ENCODE measurements at places on chromosomes 11 and 22.

DNA sequence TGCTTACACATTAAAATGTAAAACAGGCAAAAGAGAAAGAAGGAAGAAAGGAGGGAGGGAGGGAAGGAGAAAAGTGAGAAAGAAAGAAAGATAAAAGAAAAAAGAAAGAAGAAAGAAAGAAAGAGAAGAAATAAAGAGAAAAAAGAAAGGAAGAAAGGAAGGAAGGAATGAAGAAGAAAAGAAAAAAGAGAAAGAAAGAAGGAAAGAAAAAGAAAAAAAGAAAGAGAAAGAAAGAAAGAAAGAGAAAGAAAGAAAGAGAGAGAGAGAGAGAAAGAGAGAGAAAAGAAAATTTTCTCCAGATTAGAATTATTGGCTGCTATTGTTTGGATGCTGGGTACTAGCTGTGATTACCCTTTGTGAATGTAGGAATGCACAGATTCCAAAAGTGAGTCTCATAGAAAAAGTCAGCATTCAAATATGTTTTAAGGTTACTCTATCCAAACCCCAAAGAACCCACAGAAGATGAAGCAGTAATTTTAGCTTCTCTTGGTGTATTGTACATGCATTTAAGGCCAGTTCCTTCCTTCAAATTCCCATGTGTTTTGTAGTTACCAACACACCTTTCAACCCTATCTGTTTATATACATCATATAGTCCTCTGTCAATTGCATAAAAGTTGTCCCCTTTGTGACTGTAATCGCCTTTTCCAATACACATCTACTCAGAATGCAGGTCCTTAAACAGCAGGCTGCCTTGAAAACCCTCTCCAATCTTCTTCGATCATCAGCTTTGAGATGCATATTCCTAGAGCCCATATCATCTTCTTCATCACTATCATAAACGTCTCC, 789 bp upstream of the FAM111A start:
- no peak for DNase-seq

- no peak for DNase-seq
Measured at GRCh38 chr11:31800398-31801265, 10.5 kb downstream of the PAX6 start.

DNA sequence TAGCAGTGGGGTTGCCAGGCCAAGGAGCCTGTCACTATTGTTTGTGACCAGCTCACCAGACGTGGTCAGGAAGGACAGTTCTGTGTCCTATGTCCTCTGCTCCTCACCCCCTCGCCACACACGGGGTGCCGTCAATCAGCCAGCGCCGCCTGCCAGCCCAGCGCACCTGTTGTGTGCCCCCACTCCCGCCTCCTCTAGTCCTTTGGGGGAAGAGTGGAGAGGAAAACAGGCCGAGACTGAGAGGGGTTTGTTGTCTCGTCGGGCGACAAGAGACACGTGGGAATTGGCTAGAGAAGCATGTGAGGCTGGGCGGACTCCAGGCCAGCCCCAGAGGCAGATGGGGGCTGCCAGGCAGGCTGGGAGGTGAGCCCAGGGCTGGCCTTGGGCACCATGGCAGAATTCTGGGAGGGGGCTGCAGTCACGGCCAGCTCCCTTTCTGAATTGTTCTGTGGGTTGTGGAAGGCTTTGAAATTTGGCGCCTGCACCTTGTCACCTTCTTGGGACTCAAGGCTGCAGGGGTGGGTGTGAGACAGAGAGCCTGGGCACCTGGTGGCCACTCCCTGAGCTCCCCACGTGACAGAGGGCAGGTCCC, 3.1 kb upstream of the KCNQ1OT1 start:
- no peak for DNase-seq

DNA sequence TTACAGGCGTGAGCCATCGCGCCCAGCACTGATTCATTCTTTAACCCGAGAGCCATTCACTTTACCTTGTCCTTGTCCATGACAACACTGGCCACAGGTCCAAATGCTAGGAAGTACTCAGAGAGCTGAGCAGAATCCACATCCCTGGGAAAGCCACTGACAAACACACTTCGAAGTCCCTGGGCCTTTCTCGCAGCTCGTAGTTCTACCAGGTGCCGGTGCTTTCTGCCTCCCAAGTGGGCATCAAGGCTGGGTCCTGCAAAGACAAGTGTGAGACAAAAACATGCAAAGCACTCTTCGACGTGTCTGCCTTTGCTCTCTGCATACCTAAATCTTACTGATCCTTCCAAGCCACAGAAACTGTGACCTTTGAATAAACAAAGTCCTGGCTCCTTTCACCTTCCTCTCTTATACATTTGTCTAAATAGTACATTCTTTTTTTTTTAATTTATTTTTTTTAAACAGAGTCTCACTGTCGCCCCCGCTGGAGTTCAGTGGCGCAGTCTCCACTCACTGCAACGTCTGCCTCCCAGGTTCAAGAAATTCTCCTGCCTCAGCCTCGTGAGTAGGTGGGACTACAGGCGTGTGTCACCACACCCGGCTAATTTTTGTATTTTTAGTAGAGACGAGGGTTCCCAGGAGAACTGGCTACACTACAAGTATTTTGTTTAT, 2.2 kb downstream of the TUT1 start:
- DNase-seq: peak; percentile 60

GRCh38 chr22:46069521-46070214, 80.7 kb upstream of the PPARA start:
- DNase-seq: peak; percentile 73

DNA sequence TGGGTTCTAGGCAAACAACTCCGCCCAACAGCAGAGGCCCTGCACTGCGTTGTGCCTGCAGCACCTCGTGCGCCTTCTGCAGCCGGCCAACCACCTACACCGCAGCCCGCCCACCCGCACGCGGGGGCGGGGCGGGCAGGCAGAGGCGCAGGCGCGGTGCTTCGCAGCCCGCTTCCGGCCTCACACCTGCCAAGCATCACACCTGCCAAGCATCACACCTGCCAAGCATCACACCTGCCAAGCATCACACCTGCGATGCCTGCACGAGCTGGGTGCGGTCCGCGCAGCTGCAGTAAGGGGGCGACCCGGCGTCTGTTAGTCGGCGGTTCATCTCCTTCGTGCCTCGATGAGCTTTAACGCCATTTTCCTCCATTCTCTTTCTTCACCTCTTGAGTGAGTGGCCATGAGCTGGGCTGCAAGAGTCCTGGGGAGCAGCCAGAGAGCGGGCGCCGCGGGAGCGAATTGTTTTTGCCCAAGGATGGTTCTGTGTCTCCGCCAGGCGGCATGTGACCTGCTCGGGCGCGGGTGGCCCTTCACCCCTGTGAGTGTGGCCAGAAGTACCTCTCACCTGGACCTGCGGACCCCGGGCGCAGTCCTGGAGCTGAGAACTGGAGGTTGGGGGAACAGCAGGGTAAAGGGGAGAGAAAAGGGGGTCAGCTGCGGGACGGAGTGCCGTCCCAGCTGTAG, at the start of gene LDHAL6A:
LDHAL6A (plus strand) TSS at position 171 of the 687 bp plus-strand sequence. CDS start 825 bp downstream, outside the sequence.
- DNase-seq: peak; percentile 6

DNA sequence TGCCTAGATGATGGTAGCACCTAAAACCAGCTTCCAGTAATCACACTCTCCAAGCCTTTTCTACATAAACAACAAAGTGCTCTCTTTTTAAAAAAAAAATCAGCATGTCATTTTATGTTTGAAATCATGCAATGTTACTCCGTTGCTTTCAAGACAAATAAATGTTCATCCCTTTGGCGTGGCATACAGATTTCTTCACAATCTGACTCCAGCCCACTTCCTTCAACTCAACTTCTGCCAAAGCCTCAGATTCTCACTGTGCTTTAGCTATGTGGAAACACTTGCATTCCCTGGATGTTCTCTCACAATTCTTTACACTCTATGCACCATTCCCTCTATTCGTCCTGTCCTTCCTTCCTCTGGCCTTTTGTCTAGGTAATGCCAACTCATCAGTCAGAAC, 206.3 kb upstream of the BLID start:
- DNase-seq: no peak

DNA sequence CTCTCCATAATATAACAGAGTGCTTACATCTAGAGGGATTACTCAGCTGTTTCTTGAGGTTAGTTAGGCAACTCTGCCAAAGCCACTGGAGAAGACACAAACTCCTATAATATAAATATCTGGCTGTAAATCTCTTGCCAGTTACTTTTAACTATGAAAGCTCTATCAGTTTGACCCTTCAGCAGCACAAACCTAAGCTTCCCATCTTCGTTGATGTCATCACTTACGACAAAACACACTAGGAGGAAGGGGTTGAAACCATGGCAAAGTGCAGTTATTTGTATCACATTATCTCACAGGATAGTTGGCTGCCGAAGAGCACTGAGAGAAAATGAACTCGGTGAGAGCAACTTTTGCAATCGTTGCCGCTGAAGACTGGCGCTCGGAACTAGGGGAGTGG, 922.1 kb downstream of the OPCML start:
- no peak for DNase-seq

DNA sequence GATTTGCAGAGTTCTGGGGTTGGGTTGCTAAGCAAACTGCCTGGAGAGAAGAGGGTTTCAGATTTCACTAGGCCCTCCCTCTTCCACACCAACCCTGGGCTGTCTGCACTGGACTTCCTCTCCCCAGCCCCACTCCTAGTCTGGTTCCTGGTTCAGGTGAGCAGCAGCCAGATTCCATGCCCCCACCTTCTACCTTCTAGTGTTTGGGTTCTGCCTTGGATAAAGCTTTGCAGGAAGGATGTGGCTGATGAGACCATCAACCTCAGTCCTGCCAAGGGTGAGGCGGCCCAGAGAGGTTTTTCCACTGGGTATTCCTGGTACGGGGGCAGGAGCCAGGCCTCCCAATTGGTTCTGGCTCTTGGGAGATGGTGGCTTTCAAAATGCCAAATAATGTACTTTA, 68.3 kb downstream of the BCR start:
- no peak for DNase-seq

GRCh38 chr11:130198964-130199363, 39.4 kb downstream of the ST14 start:
- DNase-seq: no peak

DNA sequence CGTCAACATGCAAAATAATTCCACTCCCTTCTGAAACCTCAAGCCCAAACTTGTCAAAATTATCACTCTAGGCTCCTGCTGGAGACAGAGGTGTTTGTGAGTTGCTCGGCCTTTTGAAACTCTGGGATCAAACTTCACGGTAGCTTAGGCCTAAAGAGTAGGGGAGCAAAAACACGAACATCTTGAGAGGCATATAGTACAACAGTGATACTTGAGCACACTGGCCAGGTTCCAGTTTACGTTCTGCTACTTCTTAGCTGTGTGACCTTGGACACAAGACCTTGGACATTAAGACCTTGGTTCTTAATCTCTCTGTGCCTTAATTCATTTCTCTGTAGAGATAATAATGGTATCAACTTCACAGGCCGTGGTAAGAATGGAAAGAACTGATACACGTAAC, 123.5 kb upstream of the LMO1 start:
- DNase-seq: no peak

DNA sequence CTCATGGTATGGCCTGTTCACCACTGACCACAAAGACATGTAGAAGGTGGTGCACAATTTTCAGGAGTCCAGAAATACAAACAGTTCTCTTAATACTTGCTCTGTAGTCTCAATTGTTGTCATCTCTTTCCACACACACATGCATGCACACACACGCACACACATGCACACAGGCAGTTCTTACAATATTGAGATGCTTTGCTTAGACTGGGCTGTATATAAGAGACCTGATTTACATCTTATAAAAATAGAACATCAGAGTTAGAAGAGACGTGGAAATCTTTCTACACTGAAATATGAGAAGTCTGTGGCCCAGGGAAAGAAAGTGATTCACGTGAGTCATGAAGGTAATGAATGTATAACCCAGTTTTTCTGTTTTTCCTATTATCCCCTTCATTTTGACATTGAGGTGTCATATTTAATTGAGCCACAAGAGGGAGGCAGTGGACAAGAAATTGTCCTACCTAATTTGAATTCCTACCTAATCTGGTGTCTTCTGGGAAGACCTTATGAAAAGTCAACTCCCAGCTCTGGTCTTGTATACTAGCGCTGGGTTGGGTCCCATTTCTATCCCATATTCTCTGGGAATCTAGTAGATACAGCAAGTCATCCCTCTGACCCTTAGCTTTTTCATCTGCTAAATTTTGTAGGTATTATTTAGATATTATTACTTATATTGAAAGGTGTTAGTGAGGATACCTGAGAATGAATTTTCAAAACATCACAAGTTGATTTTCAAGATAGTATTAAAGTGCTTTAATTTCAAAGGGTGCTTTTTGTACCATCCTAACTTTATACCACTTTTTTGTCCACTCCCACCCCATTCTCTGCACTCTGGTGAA, 14.9 kb upstream of the MS4A4A start:
- DNase-seq: peak; percentile 12

All from activated CD4-positive, alpha-beta T cell treated with anti-CD3 and anti-CD28 coated beads for 48 hours (primary cell).